Stimulated activated CD4-positive, alpha-beta T cell treated with anti-CD3 and anti-CD28 coated beads, Interleukin-1b, Interleukin-23, amount 100 ng/mL, for 1 hour (primary cell): ENCODE measurements at places on chromosomes 12 and 14.

DNA sequence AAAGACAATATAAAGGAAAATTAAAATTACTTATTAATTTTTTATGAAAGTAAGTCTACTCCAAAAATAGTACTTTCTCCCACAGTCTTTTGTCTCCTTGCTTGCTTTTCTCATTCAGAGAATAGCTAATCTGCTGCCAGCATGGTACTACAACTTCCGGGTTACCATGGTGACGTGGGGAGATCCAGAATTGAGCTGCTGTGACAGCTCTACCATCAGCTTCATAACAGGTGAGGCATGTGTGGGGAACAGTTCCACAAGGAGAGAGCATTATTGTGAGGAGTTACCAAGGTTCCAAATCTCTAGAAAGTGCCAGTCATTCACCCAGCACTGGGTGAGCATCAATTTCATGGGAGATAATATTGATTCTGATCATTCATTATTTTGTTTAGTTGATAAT lies 197.8 kb downstream of the PTPRO start:
- DNase-seq: no peak

DNA sequence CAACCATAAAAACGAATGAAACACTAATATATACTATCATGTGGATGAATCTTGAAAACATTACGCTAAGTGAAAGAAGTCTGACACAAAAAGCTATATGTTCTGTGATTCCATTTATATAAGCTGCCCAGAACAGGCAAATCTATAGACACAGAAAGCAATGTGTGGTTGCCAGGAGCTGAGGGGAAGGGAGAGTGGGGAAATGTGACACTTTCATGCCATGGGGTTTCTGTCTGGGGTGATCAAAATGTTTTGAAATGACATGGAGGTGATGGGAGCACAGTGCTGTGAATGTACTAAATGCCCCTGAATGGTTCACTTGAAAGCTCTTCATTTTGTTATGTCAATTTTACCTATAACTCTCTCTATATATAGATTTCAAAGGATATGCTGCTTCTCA lies 30.1 kb downstream of the ATG14 start:
- no peak for DNase-seq

DNA sequence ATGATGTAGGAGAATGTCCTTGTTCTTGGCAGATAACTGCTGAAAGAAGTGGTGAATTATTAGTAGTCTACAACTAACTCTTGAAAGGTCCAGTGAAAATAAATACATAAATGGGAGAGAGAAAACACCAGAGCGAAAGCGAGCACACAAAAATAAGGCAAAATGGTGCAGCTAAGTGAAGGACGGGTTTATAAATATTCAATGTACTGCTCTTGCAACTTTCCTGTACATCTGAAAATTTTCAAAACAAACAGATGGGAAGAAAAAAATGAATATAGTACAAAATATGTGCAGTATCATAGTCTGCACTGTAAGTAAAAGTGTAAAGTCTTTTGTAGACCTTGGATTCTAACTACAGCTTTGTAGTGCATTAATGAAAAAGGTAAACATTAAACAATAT lies 1.3 kb downstream of the MOK start:
- no peak for DNase-seq

DNA sequence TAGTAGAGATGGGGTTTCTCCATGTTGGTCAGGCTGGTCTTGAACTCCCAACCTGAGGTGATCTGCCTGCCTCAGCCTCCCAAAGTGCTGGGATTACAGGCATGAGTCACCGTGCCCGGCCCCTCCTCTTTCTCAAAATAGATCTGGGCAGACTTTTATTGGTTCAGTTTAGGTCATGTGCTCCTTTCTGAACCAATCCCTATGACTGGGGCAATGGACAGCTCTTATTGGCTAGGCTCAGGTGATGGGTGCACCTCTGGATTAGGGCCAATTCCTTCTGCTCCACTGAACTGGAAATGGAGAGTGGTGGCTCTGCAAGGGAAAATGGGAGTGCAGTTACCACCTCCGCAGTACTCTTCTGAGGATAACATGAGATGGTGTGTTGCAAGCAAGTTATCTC lies 6.2 kb upstream of the ATP6V0A2 start:
- no peak for DNase-seq

- DNase-seq: no peak
These were observed 239.0 kb upstream of the ATP2B1 start for GRCh38 chr12:89947437-89948270.
